Activated T-cell treated with anti-CD3 and anti-CD28 coated beads for 48 hours (primary cell): ENCODE measurements at places on chromosomes 11 and 22.

- no peak for DNase-seq
Measured at GRCh38 chr22:34847072-34847471, 218.9 kb upstream of the ISX start.

- no peak for DNase-seq
Measured at GRCh38 chr11:96197801-96198701, 144.9 kb downstream of the MAML2 start.

GRCh38 chr11:36492724-36493304, 17.3 kb downstream of the TRAF6 start:
- DNase-seq: no peak

DNA sequence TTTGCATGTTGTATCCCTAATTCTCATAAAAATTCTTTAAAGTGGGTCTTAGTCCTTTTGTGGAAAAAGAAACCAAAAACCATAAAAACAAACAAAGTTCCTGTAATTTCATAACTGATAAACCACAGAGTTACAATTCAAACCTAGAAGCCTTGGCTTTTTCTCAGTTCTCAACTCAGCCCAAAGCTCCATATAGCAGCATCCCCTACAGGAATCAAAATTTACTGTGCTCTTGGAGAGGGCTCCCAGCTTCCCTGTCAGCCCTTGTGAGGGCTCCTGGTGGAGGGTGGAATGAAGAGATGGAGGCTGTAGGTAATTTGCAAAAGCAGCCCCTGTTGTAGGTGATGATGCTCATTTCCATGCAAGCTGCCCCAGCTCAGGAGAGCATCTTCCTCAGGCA, 506.1 kb upstream of the KIRREL3 start:
- no peak for DNase-seq

- DNase-seq: no peak
Measured at GRCh38 chr22:19757140-19757984, 3.2 kb upstream of the TBX1 start.

DNA sequence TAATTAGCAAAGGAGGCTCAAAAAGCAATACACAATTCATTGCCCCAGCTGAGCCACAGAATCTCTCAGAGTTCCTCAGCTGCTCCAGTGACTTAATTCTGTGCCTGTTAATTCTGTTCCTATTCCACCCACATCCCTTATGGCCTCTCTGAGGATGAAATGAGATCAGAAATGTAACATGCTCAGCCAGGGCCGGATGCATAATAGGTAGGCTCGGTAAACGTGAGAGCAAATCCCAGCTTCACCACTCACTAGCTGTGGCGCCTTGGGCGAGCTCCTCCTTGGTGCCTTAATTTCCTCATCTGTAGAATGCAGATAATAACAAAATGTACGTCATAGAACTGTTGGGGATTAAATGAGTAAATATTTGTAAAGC, 42.8 kb upstream of the DKK3 start:
- DNase-seq: no peak

DNA sequence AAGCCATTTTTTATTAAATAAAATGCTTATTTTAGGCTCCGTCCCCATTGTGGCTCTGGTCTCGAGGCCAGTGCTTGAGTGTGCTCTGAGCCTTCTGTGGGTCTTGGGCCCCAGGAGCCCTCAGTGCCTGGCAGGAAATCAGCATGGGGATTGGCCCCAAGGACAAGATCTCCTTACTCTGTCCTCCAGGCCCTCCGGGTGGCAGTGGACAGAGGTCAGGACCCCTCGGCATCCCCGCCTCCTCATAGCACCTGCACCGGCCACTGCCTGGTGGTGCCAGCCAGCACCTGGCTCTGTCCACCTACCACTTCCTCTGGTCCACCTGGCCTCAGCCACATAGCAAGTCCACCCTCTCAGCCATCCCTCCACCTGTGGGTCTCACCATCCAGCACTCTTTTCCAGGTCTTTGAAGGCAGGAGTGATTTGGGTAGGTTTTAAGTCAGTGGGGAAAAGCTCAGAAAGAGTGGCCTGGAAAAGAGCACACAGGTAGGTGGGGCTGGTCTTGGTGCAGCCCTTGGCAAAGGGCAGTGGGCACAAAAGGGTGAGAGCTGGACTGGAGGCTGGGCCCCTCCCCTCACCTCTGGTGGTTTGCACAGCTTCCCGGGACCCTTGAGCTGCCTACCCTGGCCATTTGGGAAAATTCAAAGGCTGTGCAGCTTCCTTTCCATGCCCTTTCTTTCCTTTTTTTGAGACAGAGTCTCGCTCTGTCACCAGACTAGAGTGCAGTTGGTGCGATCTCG, 3.5 kb downstream of the CLDN5 start:
- DNase-seq: no peak

DNA sequence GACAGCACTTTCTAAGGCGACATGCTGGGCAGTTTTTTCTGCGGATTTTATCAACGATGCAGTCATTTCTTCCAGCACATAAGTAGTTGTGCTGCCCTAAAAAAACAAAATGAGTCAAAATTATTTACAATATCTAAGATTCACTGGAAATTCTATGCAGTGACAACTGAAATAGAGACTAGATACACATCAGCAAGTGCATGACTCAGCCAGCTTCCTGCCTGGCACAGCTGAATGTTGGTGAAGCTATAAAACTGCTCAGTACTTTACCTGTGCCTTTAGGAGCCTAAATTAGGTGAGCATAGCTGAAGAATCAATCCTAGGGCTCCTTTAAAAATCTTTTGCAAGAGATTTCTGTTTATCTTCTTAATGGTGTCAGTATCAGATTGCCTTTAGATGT, 37.8 kb downstream of the PGR start:
- DNase-seq: no peak

- DNase-seq: no peak
Measured at GRCh38 chr11:47345890-47346563, 6.5 kb downstream of the MYBPC3 start.

GRCh38 chr11:35107861-35108260, 31.1 kb upstream of the CD44 start:
- no peak for DNase-seq

DNA sequence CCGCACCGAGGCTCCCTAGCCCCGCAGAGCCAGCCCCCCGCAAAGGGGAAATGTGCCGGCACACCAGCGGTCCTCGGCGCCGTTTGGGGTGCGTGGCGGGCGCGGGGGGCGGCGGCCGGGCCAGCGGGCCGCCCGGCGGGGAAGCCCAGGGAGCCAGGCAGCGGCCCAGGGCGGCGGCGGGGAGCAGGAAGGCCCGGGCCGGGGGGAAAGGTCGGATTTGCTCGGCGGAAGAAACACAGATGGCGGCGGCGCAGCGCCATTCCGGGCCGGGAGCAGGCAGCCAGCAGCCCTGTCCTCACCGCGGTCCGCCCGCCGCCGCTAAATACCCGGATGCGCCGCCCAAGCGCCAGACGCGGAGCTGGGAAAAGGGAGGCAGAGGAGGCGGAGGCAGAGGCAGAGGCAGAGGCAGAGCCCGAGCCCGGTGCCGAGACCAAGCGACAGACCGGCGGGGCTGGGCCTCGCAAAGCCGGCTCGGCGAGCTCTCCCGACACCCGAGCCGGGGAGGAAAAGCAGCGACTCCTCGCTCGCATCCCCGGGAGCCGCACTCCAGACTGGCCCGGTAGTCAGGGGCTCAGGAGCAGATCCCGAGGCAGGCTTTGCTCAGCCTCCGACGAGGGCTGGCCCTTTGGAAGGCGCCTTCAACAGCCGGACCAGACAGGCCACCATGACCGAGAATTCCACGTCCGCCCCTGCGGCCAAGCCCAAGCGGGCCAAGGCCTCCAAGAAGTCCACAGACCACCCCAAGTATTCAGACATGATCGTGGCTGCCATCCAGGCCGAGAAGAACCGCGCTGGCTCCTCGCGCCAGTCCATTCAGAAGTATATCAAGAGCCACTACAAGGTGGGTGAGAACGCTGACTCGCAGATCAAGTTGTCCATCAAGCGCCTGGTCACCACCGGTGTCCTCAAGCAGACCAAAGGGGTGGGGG, 2.6 kb upstream of the GCAT start:
- DNase-seq: peak; percentile 80

GRCh38 chr22:22702237-22703202, 58.1 kb downstream of the GGTLC2 start:
- no peak for DNase-seq

DNA sequence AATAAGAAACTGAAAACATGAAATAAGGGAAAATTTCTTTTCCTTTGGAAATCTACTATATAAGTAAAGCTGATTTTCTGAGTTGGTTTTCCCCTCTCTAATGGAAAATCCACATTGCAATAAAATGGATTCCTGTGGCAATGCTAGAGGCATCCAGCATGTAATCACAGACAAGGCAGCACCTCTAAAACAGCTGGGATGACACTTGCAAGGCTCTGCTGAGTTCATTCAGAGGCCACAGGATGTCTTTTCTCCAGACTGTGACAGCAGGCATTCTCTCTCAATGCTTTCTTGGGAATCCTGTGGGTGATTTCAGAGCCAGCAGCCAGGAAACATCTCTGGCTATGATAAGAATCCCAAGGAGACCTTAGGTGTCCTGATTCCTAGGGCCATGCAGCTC, 201.3 kb upstream of the BLID start:
- no peak for DNase-seq

GRCh38 chr11:64139049-64139448, 26.9 kb downstream of the MACROD1 start:
- DNase-seq: no peak

GRCh38 chr11:46916286-46917108, 1.9 kb downstream of the LRP4 start:
- DNase-seq: no peak

DNA sequence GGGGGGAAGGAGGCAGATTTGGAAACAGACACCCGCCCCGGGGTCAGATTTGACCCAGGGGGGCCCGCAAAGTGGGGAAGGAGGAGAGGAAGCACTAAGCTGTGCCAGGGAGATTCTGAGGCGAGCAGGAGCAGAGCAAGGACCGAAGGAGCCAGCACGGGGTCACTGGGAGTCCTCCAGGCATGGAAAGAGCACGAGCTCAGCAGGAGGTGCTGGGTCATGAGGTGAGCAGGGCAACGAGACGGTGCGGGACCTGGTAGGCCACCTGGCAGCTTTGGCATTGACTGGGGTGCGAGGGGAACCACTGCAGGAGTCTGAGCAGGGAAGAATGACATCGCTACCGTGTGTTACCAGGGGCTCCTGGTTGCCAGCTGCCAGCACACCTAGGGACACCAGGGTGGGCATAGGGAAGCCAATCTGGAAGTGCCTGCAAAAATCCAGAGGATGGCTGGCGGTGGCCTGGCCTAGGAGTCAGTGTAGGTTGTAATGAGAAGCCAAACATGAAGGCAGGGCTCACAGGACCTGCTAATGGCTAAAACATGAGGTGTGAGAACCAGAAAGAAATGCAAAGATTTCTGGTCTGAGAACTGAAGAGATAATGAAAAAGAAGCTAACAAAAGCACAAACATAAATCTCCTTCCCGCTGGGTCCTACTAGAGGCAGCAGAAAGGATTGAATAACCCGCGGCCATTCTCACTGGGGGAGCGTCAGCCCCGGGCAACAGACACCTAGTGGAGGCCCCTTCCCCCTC, 63.5 kb downstream of the MICAL3 start:
- DNase-seq: no peak

- no peak for DNase-seq
Measured at GRCh38 chr22:42179616-42180015, 49.0 kb upstream of the CYP2D6 start.

DNA sequence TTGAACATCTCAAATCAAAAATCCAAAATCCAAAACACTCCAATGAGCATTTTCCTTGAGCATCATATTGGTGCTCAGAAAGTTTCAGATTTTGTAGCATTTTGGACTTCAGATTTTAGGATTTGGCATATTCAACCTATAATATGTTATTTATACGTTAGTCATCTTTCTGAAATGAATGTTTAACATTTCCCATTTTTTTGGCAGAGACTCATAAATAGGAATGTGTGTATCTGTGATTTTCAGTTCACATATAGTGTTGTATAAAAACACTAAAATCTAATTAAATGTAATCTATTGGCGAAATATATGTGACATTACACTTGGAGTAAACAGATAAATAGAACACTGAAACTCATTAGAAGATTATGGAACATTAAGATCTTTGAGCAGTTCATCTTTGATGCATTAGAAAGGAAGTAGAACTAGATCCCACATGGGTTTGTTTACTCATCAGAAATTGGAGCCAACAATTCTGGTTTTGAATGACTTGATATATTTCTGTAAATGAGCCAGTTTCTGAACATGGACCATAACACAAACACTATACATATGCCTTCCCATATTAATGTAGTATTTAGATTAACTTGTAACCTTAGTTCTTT, 153.1 kb downstream of the UVRAG start:
- no peak for DNase-seq

GRCh38 chr22:37503850-37504249, 15.4 kb downstream of the CARD10 start:
- no peak for DNase-seq

GRCh38 chr11:74989260-74989638, 516 bp downstream of the NEU3 start:
- no peak for DNase-seq

DNA sequence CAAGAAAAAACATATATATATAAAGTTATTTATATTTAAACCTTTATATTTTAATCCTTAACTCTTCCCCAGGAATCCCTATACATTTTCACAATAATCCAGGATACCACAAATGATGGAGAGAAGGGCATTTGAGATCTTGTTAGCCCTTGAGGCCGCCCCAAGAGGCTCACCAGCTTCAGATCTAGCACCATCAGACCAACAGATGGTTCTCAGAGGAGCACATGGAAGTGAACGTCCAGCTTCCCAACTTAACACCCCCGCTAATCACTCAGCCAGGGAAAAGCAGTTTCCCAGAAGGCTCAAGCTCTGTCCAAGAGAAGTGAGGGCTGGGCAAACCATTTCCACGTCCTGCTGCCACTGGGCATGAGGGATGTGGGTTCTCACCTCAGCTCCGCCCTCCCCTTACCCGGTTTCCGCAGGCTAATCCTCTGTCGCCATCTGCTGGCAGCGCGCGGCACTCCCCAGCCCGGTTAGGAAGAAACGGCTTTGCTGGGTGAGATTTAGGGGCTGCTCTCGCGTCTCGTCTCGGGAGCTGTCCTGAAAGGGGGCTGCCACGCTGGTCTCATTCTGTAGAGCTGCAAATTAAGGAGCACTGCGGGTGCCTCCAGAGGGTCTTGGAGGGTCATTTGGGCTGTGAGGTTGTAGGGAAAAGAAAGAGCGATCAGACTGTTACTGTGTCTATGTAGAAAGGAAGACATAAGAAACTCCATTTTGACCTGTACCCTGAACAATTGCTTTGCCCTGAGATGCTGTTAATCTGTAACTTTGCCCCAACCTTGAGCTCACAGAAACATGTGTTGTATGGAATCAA, 6.8 kb upstream of the FAM111A start:
- peak; percentile 82 for DNase-seq

- no peak for DNase-seq
Measured at GRCh38 chr11:9577556-9577955, 4.1 kb downstream of the WEE1 start.

GRCh38 chr11:12211331-12212065, 101.1 kb downstream of the MICAL2 start:
- DNase-seq: no peak
